ENCODE measurements at places on chromosomes 2 and 18. TPM values are rescaled to one million over a fixed set of nuclear protein-coding genes. Genes with fewer than 3 reads are reported as not detected.

DNA sequence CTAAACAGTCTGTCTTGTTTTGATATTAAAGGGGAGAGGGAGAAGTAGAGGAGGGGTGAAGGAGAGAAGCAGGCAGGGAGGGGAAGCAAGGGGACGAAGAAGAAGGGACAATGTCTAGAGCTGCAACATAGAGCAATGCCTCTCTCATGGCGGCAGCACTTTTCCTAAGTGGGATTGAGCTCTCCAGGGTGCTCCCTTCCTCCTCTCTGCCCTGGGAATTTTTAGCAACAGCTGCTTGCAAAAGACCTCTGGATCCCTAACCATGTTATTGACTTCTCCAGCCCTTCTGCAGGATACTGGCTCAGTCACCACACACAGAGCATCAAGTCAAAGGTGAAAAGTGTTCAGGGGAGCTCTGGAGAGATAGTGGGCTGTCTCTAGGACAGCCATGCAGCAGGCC, 734.9 kb downstream of the EPHA4 start:
- DNase-seq, result no peak

The CYRIA gene
- total RNA-seq, result 25.2 TPM

DNA sequence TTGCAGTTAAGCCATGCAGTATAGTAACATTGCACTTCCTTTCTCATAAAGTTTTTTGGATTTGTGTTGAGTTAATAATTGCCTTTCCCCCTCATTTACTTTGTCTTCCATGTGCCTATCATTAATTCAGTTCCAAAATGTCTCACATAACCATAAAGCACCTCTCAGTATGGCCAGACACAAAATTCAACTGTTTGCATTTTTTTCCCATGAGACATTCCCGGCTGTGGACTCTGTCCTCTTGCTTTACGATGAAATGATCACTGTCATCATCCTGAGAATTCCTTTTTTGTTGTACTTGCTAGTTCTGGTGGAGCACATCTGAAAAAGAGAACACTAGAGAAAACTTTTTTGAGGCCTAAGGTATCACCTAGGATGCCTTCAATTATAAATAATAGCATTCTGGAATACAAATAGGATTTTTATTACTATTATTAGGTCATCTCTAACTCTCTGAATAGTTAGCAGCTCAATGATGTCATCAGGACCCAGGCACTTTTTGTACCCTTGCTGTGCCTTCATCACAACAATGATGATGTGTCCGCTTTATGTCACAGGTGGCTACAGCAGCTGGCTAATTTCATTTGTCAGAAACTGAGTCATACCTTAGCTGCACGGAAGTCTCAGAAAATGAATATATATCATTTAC, 8.5 kb upstream of the ATP8B1 start:
- DNase-seq, result no peak

GRCh38 chr18:43046322-43046721, 69.2 kb downstream of the RIT2 start:
- no peak for DNase-seq

DNA sequence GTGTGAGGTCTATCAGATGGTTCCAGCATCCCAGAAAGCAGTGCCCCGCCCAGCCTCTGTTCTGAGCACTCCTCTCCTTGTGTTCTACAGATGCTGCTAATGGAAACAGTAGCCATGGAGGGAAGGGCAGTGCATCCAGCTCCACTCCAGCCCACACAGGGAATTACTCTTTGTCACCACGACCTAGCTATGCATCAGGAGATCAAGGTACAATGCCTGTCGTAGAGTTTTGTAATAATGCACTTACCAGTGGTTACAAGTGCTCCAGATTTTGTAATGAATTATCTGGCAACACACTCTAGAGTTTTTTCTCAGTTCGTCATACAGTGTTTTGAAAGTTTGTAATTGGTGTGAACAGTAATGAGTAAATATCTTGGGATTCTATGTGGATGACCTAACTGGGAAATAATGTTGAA, 161.1 kb downstream of the ESCO1 start:
- DNase-seq, result peak; percentile 91

The ACOXL gene
- not detected for total RNA-seq

The PJVK gene
- 0.31 TPM for total RNA-seq

The CFC1 gene
- total RNA-seq, result not detected

GRCh38 chr2:30351116-30351515, 95.9 kb upstream of the LCLAT1 start:
- no peak for DNase-seq

- no peak for DNase-seq
These were observed 14.6 kb downstream of the G6PC2 start for GRCh38 chr2:168915441-168916330.

DNA sequence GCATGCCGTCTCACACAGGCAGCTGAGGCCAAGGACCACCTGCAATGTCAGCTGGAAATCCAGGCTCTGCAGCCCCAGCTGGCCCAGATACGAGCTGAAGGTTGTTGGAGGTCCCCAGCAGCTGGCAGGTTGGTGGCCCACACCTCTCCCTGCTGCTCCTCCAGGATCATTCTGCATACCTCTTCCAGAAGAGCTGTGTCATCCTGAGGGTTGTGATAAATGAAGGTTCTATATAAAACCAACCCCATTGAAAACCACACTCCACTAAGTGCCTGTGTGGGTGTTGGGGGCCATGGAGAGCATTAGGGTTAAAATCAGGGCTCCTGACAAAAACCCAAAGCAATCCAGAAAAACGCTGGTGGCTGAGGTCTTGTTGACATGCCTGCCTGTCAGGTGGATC, 50.4 kb downstream of the C1QL2 start:
- DNase-seq, result no peak

GRCh38 chr2:235521844-235522243, 28.0 kb downstream of the AGAP1 start:
- DNase-seq, result no peak

DNA sequence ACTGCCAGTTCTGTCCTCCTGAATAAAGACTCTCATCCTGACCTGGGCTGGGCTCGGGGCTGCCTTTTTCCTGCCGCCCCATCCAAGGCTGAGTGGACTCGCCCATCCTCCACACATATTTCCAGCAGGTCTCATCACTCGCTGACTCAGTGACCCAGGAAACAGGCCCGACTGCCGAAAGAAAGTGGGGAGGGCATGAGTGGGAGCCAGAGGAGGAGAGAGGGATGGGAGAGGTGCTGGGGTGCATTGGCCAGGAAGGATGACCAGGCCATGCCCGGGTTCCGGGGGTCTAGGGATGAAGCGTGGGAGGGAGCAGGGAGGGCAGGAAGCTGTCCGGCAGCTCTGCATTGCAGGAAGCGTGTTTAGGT, 66.7 kb downstream of the TWIST2 start:
- peak; percentile 52 for DNase-seq

The TTC27 gene
- total RNA-seq, result 22.5 TPM

GRCh38 chr2:161998857-161999256, 75.2 kb downstream of the DPP4 start:
- DNase-seq, result no peak

The NPHP1 gene
- total RNA-seq, result 17.4 TPM
